Stimulated activated CD4-positive, alpha-beta T cell treated with anti-CD3 and anti-CD28 coated beads, TNF-alpha, amount 100 ng/mL, for 24 hours (primary cell): ENCODE measurements at places on chromosomes 12 and 14.

DNA sequence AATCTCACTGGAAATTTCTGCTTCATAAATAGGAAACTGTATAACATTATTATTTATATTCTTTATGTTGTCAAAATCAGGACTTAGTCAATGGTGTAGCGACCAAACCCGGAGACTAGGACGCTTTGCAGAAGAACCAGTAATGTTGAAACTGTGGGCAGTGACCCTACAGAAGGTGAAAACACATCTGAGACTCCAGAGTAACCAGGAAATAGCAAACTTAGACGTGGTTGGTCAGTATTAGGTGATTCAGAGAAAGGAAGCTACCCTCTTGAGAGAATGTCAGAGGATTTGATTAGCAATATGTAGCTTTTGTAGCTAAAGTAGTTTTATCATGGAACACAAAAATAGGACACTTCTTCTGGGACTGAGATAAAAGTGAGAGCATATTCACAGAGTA, 381.9 kb downstream of the SLC16A7 start:
- DNase-seq = no peak

- no peak for DNase-seq
Observed at GRCh38 chr14:96126339-96126782, 78.3 kb upstream of the BDKRB2 start.

DNA sequence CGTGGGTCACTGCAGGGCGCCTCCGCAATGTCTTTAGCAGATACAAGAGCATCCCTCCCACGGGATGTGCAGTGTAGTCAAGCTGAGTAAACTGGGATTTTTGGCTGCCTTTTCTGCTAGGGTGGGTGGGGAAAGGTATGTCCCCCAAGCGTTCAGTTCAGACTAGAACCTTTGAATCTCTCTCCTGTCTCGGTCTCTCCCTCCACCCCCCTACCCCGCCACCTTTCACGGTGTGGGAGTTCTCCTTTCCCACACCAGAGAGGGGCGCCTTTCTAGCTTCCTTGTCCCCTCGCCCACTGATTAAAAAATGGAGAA, 525 bp upstream of the FAR2 start:
- no peak for DNase-seq

GRCh38 chr12:85357609-85358008, 77.6 kb downstream of the ALX1 start:
- DNase-seq = no peak

GRCh38 chr12:52691841-52692150, 11.5 kb downstream of the KRT77 start:
- DNase-seq = no peak

DNA sequence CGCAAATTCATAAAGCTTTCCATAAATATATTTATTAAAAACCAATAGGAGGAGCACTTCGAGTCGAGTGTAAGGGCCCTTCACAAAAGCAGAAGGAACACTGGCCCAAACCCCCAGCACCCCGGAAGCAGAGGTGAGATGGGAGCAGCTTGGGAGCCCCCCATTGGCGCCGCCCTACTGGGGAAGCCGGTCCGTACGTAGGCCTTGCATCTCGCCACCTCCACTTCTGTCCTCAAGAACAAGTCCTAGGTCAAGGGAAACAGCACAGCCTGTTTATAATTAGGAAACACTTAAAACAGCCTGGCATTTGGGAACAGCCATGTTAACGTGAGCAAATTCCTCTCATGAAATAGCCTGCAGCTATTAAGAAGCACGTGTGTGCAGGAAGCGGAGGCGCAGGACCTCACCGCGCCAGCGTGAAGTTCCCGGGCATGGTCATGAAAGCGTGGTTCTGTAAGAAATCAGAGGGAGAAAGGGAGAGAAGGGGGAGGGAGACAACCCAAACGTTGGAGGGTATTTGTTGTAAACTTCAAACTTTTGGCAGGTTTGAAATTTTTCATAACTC, 7.7 kb downstream of the ANKRD9 start:
- no peak for DNase-seq

GRCh38 chr12:126084480-126084879, 1019.2 kb downstream of the AACS start:
- no peak for DNase-seq

DNA sequence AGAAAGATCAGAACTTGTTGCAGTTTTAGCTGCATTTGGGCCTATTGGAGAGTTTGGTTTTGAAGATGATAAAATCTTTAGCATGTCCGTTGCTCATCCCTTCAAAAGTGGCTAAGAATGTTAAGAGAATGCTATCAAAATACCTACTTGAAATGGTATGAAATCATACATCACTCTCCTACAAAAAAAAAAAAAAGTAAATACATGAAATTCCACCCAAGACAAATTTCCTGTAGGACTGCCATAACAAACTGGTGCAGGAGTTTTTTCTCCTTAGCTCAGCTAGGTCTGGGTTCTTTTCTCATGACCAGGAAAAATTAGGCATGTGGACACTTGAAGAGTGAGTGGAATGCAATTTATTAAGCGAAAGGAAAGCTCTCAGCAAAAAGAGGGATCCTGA, 15.9 kb upstream of the FAR2 start:
- DNase-seq = no peak

DNA sequence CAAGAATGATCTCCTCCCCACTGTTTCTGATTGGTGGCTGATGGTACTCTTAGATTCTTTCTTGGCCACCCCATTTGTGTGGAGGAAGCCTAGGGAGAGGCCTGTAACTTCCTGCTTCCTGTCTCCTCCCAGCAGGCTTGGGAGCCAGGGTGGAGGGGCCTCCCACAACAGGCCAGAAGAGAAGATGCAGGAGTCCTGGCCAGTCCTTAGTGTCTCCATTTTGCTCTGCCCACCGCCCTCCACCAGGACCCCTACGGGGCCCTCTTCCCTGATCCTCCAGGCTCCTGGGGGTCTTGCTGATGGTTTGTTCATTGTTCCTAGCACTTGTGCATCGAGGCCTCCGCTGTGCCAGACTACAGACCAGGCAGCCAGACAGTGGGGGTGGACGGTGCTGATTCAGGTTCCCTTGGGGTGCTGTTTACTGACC, 6.8 kb downstream of the TSPAN9 start:
- no peak for DNase-seq

DNA sequence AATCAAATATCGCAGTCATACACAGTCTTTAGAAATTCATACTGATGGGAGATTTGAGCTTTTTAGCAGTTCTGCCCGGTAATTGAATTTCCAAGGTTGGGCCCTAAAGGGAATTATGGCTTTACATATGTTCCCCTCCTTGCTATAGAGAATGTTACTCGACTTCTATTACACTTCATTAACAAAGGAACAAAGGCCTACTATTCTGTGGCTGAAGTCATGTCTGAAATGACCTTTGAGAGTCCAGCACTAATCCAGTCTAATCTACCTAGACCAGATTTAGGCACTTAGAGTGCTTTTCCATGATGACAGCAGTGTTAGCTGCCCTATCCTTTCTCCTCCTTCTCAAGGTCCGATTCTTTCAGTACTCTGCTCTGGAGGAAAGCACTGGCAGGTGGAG, 305.3 kb downstream of the MED13L start:
- no peak for DNase-seq

GRCh38 chr12:48933664-48934311, 8.5 kb upstream of the FKBP11 start:
- DNase-seq = no peak

DNA sequence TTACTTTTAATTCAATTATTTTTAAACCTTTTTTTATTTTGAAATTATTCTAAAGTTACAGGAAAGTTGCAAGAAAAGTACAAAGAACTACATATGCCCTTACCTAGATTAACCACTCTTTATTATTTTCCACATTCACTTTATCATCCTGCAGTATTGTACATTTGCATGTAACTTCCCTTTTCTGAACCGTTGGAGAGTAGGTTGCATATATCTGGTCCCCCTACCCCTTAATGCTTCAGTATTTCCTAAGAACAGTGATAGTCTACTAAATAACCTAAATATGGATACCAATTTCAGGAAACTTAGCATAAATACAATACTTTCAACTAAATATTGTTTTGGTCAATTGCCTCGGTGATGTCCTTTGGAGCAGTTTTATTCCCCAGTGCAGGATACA, 15.0 kb downstream of the G2E3 start:
- no peak for DNase-seq

GRCh38 chr12:7352661-7353060, 48.8 kb downstream of the ACSM4 start:
- DNase-seq = no peak

GRCh38 chr12:71731439-71732356, 23.0 kb upstream of the RAB21 start:
- DNase-seq = no peak

GRCh38 chr12:109461846-109462756, 15.0 kb downstream of the KCTD10 start:
- DNase-seq = no peak

- no peak for DNase-seq
Observed at GRCh38 chr12:131687346-131688125, 23.4 kb upstream of the SFSWAP start.

GRCh38 chr12:103632554-103633216, 45.6 kb downstream of the STAB2 start:
- DNase-seq = peak; percentile 6

DNA sequence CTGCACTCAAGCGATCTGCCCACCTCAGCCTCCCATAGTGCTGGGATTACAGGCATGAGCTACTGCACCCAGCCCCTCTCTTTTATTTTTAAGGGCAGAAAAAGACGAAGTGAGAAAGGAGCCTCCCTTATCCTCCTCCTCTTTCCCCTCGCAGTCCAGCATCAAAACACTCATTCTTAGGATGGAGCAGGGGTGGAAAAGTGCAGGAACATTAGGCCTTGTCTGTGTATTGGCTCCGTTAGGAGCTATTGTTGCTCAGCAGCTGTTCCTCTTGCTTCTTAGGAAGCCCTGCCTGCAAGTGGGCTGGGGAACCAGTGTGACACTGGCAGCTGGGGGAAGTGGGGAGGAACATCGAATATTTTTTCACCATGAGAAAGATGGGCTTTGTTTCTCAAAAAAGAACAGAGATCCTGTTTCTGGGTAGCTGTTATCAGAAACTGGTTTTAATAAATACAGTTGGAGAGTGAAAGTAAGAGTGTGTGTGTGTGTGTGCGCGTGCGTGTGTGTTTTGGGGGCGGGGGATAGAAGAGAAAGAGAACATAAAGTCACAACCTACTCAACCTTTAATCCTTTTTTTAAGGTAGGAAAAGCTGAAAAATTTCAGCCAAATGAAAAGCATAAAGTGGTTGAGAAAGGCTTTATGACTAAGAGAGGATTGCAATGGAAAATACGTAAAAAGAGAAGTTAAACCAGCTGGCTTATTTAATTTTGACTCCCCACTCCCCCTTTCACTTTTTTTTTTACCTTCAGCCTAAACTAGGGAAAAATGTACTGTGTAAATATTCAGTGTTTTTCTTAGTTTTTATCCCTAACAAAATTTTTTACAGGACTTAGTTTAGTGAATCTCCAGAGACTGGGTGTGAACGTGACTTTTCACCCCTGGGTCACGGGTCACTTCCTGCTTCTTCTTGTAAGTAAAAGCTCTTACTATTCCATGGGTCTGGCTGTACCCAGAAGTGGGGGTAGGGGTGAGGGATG, 197.2 kb upstream of the PLEKHG7 start:
- DNase-seq = no peak

DNA sequence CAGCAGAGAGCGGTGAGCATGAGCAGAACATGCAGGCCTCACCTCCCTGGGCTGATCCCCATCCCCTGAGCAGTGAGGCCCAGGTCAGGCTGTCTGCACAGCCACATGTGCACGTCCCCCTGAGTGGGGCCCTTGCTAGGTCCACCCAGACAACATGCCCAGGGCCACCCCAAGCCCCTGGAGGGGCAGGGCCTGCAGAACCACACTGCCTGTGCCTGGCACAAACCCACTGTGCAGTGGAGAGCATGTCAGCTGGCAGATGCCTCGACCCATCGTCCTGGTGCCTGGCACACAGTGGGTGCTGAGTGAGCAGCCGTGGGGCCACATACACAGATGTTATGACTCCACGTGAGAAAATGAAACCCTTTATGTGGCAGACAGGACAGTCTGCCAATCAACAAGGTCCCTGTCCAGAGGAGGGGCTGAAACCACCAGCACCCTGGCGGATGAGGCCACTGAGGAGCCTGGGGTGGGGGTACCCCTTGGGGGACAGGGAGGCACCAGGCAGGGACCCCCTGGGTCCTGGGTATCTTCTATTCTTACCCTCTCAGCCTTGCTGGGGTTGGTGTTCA, 8.3 kb downstream of the ANHX start:
- DNase-seq = no peak

GRCh38 chr14:100085462-100085861, 20.2 kb downstream of the EVL start:
- no peak for DNase-seq

DNA sequence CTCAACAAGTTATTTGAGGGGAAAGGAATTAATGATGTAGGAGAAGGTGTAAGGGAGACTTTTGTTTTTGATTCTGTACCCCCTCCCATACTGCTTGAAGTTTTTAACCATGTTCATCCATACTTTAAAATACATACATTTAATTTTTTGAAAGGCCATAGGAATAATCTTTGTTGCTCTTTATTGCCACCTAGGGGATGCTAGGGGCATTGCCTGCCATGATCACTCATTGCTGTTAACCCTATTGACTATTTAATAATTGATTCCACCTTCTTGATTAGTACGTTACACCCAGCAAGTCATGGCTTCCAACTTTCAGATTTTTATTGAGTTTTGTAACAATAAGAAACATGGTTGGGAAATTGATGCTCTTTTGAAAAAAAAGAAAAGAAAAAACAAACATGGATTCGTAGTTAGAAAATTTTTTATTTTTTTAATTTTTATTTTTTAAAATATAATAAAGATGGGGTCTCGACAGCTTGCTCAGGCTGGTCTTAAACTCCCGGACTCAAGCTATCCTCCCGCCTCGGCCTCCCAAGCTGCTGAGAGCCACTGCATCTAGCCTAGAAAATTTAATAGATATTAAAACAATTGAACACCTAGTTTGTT, 8.5 kb upstream of the PRKAB1 start:
- DNase-seq = no peak

DNA sequence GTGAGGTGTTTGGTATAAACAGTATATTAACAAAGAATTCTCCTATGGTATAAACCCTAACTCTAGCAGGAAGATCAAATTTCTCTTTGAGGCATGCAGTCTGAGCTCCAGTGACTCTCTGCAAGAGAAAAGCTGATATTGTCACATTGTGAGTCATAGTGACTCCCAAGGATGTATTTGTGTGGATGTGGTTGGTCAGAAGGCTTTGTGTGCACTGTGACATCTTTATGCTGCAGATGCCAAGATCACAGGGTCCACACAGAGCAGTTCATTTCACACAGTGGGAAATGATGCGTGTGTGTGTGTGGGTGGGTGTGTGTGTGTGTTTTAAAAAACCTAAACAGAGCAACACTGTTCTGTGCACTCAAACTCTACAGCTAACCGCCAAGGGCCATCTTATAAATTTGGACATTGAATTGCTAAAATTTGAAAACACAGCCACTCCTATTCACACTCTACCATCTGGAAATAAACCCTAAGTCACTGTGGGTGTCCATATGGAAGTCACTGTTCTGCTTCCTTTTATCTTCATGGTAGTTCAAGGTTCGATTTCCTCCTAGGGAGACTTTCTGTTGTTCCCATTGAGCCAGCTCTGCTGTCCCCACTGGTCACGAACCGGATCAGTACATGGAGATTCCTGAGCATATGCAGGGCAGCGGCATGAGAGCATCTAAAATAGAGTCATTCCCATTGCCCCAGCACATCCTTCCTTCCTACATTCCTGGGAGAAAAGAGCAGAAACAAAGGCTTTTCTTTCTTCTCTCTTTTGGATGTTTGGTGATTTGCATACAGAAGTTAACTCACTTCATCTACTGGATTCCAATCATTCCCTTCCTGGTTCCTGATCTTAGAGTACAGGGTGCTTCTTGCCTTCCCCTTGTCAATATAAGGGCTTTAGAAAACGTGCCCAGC, 727.6 kb downstream of the DIO2 start:
- no peak for DNase-seq
